ENCODE measurements at places on chromosomes 5 and 9.

DNA sequence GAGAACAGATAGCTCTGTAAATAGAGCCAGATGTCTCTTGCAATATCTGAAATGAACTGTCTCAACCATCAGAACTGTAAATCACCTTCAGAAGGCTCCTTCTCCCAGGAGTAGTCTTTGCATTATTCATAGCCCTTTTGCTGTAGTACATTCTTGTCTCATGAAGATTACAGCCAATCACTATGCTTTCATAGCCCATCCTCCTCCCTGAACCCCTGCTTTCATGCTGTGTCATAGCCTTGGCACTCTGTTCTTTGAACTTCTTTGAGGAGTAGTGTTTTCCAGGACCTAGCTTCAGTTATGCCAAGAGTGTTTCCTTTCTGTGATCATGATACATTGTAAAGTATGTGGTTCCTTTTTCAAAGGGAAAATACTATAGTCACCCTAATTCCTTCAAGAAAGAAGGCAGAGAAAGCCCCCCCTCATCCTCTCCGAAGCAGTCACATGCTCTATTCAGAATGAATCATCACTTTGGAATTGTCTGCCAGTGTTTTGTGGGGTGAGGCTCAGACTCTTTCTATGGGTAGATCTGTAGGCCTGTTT, 61.1 kb downstream of the GRIA1 start:
- DNase-seq, result no peak

DNA sequence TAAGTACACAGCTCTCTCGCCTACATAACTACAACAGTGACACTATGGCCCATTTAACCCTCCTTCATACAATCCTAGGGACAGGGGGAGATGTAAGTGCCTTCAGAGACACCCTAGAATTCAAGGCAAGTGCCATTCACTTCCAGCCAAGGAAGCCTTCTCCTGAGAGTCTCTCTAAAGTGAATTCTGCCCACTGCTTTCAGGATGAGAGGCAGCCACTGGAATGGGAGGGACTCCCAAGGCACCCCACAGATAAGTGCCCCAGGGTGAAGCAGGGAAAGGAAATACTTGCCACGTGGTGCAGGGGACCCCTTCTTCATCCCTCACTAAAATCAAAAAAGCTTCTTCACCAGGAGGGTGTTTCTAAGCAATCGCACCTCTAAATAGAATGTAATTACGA, 283.7 kb downstream of the ZNF608 start:
- no peak for DNase-seq

DNA sequence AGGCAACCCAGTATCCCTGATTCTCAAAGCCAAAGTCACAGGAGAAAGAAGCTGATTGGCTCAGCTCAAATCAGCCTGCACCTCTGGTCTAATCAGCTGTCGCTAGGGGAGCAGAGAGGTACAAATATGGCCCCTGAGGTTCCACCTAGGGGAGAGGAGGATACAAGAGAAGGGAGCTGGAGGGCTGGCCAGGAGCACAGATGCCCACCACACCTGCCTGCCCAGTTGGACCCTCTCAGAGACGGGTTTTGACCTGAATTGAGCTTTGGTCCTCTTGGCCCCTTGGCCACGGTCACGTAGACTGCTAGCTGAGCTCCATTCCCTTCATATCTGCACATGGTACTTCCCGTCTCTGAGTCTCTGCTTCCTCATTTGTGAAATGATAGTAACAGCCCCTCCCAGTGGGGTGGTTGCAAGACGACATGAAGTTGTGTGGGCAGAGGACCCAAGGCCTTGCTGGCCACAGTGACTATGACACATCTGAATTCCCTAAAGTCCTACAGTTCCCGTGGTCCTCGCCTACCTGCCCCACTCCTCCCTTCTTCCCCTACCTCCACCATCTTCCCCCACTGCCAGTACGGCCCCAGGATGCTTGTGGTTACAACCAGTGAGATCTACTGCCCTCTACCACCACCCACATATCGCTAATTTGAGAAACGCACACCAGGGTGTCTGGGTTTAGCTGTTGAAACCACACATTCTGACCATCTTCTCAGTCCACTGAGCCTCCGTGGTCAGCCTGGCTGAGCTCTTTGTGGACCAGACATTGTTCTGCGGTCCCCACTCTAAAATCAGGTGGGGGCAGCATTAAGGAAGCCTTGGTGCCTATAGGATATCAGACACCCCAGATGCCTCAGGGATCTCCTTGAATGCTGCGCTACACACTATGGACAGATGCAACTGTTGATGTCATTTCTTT, 60.3 kb upstream of the NEK6 start:
- DNase-seq, result no peak

- no peak for DNase-seq
Measured at GRCh38 chr9:137582286-137582860, 3.6 kb upstream of the DPH7 start.

- DNase-seq, result no peak
Measured at GRCh38 chr5:156834916-156835315, 15.2 kb upstream of the PPP1R2B start.

DNA sequence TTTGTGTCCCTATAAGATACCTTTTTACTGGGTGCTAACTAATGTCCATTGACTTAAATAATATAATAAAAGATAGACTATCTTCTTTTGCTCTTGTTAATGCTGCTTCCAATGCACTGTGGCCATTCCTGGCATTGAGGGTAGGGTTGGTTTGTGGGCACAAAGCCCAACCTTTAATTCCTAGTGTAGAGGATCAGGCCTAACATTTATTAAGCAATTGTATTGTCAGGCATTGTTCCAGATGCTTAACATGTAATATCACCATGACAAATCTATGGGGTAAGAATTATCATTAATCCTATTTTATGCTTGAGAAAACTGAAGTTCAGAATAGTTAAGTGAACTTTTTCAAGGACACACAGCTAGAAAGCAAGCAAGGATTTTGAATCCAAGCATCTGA, 60.4 kb upstream of the GPBP1 start:
- DNase-seq, result no peak

DNA sequence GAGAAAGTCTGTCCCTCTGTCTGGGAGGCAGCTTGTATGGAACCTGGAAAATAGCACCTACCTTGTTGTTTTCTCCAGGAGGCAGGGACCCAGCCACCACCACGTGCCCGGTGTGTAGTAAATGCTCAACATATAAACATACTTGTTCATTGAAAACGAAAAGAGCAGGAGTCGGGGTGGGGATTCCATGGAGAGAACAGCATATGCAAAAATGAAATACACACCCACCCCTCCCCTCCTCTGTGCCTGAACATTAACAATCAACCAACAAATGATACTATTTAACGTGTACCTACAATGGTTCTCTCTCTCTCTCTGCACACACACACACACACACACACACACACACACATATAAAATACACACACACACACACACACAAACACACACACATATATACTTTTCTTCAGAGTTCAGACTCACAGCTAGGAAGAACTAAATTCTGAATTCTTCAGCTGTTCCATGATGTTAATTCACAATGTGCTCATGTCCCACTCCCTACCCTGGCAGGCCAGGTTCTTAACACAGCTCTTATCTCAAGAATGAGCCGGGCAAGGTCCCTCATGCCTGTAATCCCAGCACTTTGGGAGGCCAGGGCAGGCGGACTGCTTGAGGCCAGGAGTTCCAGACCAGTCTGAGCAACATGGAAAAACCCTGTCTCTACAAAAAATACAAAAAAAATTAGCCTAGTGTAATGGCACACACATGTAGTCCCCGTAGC, 16.3 kb upstream of the DENND1A start:
- no peak for DNase-seq

DNA sequence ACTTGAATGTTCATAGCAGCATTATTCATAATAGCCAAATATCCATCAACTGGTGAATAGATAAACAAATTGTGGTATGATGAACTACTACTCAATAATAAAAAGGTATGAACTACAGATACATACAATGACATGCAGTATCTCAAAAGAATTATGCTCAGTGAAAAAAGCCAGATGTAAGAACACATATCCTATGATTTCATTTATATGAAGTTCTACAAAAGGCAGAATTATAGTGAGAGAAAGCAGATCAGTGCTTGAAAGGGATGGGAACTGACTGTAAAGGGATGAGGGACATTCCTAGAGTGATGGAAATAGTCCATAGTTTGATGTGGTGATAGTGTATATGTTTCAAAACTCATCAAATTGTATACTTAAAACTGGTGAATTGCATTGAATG, 339.0 kb downstream of the ENC1 start:
- DNase-seq, result no peak

DNA sequence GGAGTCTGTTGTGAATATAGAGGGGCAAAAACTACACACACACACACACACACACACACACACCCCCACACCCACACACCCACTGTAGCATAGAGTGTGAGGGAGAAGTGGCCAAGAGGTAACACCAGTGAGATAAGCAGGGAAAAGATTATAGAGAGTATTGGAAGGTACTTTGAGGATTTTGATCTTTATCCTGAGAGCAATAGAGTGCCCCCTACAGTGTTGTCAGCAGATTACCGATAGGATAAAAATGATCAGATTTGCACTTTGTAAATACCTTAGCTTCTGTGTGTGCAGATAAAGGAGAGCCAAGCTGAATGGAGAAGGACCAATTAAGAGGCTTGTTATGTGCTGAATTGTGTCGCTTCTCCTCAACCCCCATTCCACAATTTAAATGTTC, 32.3 kb downstream of the ERCC6L2 start:
- no peak for DNase-seq
